ENCODE measurements at places on chromosomes 2 and 18. TPM values are rescaled to one million over a fixed set of nuclear protein-coding genes. Genes with fewer than 3 reads are reported as not detected.

DNA sequence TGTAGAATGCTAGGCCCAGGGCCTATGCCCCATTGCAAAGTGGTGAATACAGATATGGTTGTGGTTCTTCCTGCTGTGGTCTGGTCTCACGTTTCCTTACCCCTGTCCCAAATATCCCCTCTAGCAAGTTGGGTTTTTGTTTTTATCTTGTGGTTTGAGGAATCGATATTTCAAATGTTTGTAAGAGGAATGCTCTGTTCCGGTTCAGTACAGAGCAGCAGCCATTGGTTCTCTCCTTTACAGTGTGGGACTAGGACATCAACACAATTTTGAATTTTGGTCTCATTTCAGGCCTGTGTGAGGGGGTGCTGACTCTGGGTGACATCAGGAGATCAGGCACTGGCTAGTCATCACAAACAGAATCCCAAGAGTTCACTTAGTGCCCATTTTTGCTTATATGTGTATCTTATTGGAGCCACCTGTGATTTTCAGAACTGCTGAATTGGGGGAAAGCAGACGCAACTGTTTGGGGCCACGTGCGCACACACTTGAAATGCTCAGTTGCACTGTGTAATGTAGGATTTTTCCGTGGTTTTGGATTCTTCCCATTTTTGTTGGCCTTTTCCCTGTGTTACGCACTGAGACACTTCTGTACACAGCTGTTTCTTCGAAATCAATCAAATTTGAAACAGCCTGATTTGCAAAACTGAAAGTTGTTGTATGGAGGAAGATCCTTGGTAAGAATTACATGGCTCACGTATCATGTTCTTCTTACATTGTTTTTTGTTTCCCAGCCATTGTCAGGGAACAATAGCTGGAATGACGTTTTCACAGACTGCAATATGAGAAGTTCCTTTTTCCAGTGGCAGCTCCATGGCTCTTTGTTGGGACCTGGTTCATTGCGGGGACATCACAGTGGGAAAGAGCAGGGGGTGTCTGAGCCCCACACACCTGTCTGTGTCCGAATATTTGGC, 8.6 kb downstream of the SH3BP4 start:
- no peak for ATAC-seq

DNA sequence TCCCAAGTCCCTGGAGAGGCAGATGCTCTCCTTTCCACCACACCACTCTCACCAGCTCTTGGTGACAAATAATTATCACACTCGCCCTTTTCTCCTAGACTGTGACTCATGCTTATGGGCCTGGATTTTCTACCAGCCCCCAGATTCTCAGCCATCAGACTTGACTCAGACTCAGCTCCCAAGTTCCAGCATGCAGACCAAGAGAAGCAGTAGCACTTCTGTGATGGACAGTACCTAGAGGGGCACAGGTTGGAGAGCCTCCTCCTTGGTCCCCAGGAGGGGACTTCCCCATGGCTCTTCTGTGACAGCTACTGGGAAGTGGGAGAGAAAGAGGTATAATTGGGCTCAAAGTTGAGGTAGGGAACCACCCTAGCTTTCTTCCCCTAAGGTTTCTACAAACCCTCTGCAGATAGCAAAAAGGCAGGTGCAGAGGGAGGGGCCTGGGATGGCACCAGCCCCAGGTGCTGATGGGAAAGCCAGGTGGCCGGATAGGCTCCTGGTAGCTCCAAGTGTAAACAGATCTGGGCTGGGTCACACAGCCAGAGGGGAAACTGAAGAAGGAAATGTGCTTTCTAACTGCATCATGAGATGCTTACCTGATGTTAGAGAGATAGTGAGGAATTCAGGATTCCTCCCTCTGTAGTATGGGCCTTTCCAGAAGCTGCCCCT, 4.1 kb downstream of the TCF23 start:
- no peak for ATAC-seq

GRCh38 chr18:35862119-35862640, 110.3 kb upstream of the RMP24 start:
- ATAC-seq = peak; percentile 63

GRCh38 chr2:177316756-177317155, 52.2 kb upstream of the NFE2L2 start:
- no peak for ATAC-seq

DNA sequence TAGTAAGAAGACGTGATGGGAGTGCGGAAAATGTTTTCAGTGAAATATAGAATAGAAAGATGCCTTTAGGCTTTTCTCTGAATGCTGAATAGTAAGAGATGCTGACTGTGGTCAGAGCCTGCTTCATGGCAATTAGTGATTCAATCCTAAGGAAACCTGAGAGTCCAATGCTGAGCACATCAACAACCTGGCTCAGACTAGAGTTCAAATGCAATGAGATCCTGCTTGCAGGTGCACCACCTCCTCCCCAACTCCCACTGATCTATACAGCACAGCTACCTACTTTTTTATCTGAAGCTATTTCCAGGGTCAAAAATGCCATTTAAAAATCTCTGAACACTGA, 65.4 kb downstream of the AAK1 start:
- ATAC-seq = no peak

DNA sequence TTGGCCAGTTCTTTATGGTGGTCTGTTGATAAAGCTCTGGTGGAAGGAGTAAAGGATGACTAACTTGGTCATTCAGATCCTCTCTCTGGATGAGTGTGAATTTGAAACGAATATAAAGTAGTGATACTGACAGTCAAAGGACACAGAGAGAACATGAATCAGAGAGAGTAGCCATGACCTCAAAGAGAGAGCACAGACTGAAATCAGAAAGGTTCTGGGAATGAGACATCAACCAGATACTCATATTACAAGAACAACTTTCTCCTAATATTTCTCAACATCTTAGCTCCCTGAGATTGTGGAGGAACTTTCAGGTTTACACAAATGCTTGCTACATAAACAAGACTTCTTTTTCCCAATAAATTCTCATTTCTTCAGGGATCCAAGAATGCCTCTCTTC, 849.1 kb upstream of the CHAC2 start:
- ATAC-seq = no peak

- no peak for ATAC-seq
These were observed 162.5 kb downstream of the CCDC102B start for GRCh38 chr18:68960355-68960754.

DNA sequence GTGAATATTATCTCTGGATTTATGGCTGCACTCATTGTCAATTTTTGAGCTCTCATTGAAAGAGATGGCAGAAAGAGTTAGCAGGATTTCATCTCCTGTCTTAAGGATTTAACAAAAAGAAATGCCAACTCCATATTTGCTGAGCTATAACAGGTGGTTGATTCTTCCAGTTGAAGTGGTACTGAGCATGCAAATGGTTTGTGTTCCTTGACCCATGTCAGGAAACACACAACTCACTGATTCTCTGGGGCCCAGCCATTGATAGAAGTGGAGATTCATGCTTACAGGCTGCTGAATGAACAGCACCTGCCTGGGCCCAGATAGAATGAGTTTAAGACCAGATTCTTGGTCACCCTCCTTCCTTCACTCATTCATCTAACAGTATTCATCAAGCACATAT, 128.8 kb downstream of the CERS6 start:
- ATAC-seq = no peak

- ATAC-seq = peak; percentile 84
These were observed 59.9 kb downstream of the SUMO1 start for GRCh38 chr2:202178346-202178958.

DNA sequence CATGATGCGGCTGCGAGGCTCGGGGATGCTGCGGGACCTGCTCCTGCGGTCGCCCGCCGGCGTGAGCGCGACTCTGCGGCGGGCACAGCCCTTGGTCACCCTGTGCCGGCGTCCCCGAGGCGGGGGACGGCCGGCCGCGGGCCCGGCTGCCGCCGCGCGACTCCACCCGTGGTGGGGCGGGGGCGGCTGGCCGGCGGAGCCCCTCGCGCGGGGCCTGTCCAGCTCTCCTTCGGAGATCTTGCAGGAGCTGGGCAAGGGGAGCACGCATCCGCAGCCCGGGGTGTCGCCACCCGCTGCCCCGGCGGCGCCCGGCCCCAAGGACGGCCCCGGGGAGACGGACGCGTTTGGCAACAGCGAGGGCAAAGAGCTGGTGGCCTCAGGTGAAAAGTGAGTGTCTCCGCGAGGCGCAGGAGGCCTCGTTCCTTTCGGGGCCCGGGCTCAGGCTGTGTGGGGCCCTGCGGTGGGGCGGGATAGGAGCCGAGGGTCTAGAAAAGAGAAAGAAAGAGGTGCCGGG, 520 bp downstream of the GLS start:
- no peak for ATAC-seq

DNA sequence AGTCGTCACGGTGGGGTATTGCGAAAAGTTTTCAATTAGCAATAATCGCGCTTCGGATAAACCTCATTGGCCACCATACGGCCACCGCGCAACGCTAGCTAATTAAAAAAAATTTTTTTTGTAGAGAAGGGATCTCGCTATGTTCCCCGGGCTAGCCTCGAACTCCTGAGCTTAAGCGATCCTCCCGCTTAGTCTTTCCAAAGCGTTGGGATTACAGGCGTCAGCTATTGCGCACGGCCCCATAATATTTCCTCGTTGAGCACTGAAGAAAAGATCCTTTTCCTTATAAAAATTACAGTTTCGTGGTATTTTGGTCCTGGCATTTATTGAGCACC, 759 bp upstream of the ACTR1B start:
- ATAC-seq = no peak

GRCh38 chr2:137968477-137969417, 4.5 kb downstream of the HNMT start:
- no peak for ATAC-seq

DNA sequence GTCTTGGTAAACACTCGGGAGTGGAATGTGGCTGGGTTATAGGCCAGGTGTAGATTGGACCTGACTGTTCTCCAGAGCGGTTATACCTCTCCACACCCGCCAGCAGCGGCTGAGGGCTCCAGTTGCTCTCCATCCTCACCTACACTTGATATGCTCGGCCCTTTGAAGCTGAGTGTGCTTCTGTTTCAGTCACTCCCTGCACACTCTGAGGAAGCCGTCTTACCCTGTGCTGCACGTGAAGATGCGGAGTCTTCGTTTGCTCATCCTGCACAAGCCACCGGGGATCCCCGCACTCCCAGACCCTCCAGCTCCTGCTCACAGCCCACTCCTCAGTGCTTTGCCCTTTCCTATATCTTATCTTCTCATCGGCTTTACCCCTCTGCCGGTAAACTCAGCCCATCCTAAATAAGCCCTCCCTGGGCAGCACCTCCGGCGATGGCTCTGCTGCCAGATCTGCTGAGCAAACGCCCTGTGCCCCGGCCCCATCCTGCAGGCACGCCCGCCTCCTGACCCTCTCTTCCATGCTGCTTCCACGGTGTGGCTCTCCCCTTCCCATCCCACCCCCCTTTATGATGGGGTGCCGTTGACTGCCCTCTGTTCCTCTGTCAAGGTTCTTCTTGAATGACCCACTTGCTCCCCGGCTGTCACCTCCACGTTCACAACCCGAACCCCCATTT, 47.3 kb upstream of the ODC1 start:
- no peak for ATAC-seq

- ATAC-seq = no peak
These were observed 23.0 kb downstream of the STK25 start for GRCh38 chr2:241485172-241485911.

DNA sequence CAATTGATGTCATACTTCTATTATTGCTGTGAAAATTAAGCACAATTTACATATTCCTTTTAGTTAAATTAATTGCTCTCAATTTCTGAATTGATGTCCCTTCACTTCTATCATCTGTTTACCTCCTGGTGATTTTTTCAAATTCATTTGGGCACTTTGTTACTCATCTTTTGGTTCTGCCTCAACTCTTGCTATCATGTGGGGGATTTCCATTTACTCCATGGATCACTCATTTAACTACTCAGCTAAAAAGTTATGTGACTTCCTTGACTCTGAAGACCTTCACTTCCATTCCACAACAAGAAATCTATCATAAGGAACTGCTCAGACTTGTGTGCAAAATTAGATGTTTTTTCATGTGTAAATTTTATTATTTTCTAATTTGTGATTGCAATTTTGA, 126.2 kb downstream of the EHBP1 start:
- ATAC-seq = no peak

DNA sequence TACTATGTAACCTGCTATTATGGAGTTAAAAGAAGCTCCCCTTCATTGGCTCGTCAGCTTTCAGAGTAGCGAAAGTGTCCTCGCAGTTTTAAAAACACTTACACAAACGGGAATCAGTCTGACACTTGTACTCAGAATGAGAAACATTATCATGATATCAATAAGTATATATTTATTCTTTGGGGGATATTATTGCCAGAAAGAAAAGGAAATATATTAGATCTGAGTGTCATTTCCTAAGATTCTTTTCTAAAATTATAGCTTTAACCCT, 584.5 kb downstream of the ZEB2 start:
- ATAC-seq = no peak

DNA sequence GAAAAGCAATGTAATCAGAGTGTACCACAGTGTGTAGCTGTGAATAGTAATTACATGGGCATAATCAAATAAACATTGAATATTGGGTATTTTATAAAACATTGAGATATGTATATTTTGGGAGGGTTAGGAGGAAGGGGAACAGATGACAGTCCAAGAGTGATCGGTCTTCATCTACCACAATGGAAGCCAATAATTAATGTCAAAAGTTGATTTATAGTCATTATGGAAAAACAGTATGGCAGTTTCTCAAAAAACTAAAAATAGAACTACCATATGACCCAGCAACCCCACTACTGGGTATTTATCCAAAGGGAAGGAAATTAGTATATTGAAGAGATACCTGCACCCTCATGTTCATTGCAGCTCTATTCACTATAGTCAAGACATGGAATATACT, 5.8 kb upstream of the LAPTM4A start:
- ATAC-seq = no peak

GRCh38 chr2:241882091-241882625, 12.6 kb downstream of the RTP5 start:
- ATAC-seq = peak; percentile 61

GRCh38 chr2:182920631-182921056, 54.2 kb upstream of the FRZB start:
- ATAC-seq = no peak

- no peak for ATAC-seq
These were observed 27.8 kb upstream of the NETO1 start for GRCh38 chr18:72895548-72895947.

The ADAM23 gene
- total RNA-seq = 3.2 TPM

The HJURP gene
- 0.11 TPM for total RNA-seq

The CFAP53 gene
- 6.1 TPM for total RNA-seq

The HOXD1 gene
- 4.6 TPM for total RNA-seq

The CHRND gene
- total RNA-seq = 0.62 TPM

The LYG2 gene
- not detected for total RNA-seq

The CD8B2 gene
- total RNA-seq = not detected

The TEKT4 gene
- not detected for total RNA-seq

The SCYGR4 gene
- total RNA-seq = not detected

The ACVR1C gene
- total RNA-seq = 1.1 TPM

The ZC3H6 gene
- total RNA-seq = 3.8 TPM
